Fibroblast of the aortic adventitia (primary cell): ENCODE measurements at places on chromosomes 6 and 20.

- no peak for DNase-seq
Measured at GRCh38 chr20:52103335-52103912, 88.2 kb downstream of the ZFP64 start.

GRCh38 chr6:114471450-114471849, 128.6 kb upstream of the HS3ST5 start:
- DNase-seq: no peak

- no peak for DNase-seq
Measured at GRCh38 chr6:90415178-90415577, 118.5 kb upstream of the BACH2 start.

DNA sequence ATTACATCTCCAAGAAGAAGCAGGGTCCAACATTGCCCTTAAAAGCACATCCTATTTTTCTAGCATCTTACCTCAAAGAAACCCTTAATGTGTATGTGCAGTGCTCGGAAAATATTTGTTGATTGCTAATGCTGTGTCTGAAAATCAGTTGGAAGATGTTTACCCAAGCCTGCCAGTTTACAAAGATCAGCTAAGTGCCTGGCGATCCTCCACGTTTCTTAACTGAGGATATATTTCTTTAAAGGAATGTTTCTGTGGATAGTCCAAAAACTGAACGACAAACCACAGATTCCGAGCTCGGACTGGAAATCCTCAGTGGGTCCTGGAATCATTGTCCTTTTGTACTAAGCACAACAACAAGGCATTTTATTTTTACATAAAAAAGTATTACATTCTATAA, 595.7 kb upstream of the ARID1B start:
- DNase-seq: no peak

DNA sequence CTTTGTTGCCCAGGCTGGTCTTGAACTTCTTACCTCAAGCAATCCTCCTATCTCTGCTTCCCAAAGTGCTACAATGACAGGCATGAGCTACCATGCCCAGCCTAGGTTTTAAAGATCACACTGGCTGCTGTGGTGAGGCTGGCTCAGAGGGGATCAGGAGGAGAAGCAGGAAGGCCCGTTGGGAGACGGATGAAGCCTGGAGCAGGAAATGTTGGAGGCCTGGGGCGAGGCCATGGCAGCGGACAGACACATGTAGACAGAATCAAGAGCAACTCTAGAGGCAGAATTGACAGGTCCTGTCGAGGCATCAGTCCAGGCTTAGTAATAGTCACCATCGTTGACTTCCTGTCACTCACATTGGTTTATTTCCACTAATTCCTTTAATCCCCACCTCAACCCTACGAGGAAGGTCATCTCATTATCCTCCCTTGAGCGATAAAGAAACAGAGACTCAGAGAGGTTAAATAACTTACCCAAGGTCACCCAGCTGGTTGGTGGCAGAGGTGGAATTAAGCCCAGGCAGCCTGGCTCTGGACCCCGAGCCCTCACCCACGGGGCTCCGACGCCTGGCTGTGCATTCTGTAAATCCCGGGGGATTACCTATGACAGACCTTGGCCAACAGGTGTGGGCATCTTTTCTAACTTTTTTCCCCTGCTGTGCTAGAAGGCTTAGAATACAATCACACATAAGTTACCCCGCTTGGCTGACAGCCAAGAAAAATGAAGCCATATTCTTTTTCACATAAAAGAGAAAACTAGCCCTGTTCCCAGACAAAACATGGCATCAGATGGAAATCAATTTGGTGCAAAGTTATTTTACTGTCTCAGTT, 113.4 kb downstream of the EYA2 start:
- DNase-seq: no peak
